Cardiac atrium fibroblast (primary cell): ENCODE measurements at places on chromosomes 3 and 15. TPM values are rescaled to one million over a fixed set of nuclear protein-coding genes. Genes with fewer than 3 reads are reported as not detected.

The CLDN18 gene
- total RNA-seq, result not detected in 2 replicates

The RHO gene
- not detected in 2 replicates for total RNA-seq

The CHCHD6 gene
- 6.0 and 12.8 TPM in 2 replicates for total RNA-seq

The TIMP4 gene
- total RNA-seq, result 15.1 and 17.1 TPM in 2 replicates

The SPTBN5 gene
- under 0.01 and 0.16 TPM in 2 replicates for total RNA-seq

The MOBP gene
- not detected in 2 replicates for total RNA-seq

The AADACL2 gene
- total RNA-seq, result not detected in 2 replicates

The TXNRD3 gene
- 9.4 and 10.9 TPM in 2 replicates for total RNA-seq

The LYZL4 gene
- not detected in 2 replicates for total RNA-seq

The CAPN3 gene
- total RNA-seq, result 1.4 and 2.3 TPM in 2 replicates

The NR2E3 gene
- total RNA-seq, result not detected in 2 replicates

The CCR2 gene
- not detected in 2 replicates for total RNA-seq

The SYNPR gene
- total RNA-seq, result not detected in 2 replicates

The CYP1A1 gene
- total RNA-seq, result 2.1 and 2.5 TPM in 2 replicates

The LDHAL6B gene
- total RNA-seq, result not detected in 2 replicates

The CPA3 gene
- total RNA-seq, result not detected in 2 replicates

The BLM gene
- 1.6 and 2.3 TPM in 2 replicates for total RNA-seq

The IGF1R gene
- total RNA-seq, result 13.8 and 17.7 TPM in 2 replicates

The BFSP2 gene
- total RNA-seq, result not detected in 2 replicates

The ZNF860 gene
- 0.32 and 0.36 TPM in 2 replicates for total RNA-seq

The CCNB2 gene
- total RNA-seq, result 19.3 and 22.2 TPM in 2 replicates

The MRPS22 gene
- total RNA-seq, result 38.7 and 45.3 TPM in 2 replicates

The NPAP1 gene
- total RNA-seq, result not detected in 2 replicates

The SERINC4 gene
- not detected in 2 replicates for total RNA-seq

The ZFAND6 gene
- total RNA-seq, result 68.5 and 70.0 TPM in 2 replicates

The RBP2 gene
- not detected in 2 replicates for total RNA-seq

The WDR93 gene
- not detected in 2 replicates for total RNA-seq

The MCTP2 gene
- total RNA-seq, result 0.16 TPM in 1 of 2 replicates, not detected in the other

The MYO5C gene
- total RNA-seq, result 0.81 TPM in 1 of 2 replicates, not detected in the other

The PLA2G4E gene
- total RNA-seq, result not detected in 2 replicates

The NRG4 gene
- total RNA-seq, result not detected in 2 replicates

The HMG20A gene
- total RNA-seq, result 23.2 and 24.9 TPM in 2 replicates

The GOLGA6A gene
- not detected in 2 replicates for total RNA-seq

The ALDH1L1 gene
- total RNA-seq, result 7.0 and 13.7 TPM in 2 replicates

The C3orf85 gene
- not detected in 2 replicates for total RNA-seq

The CHAC1 gene
- total RNA-seq, result 48.0 and 56.2 TPM in 2 replicates

The FGF7 gene
- 3.2 and 13.4 TPM in 2 replicates for total RNA-seq

The TMIE gene
- total RNA-seq, result not detected in 2 replicates

The FAM227B gene
- total RNA-seq, result 2.3 and 7.6 TPM in 2 replicates

The STX19 gene
- total RNA-seq, result not detected in 2 replicates

The ADGRG7 gene
- total RNA-seq, result not detected in 2 replicates

The FAM107A gene
- 7.0 and 15.6 TPM in 2 replicates for total RNA-seq

The TAMM41 gene
- total RNA-seq, result 0.90 and 11.0 TPM in 2 replicates

The SH2D7 gene
- total RNA-seq, result not detected in 2 replicates

The KLHL40 gene
- total RNA-seq, result not detected in 2 replicates

The RASL12 gene
- 3.1 and 4.2 TPM in 2 replicates for total RNA-seq

The C15orf62 gene
- under 0.01 and 0.36 TPM in 2 replicates for total RNA-seq

The HIGD2B gene
- total RNA-seq, result 0.36 TPM in 1 of 2 replicates, not detected in the other

The TM2D3 gene
- 21.3 and 28.0 TPM in 2 replicates for total RNA-seq

The CP gene
- 13.7 and 14.1 TPM in 2 replicates for total RNA-seq

The PRR20G gene
- not detected in 2 replicates for total RNA-seq
